CD4-positive, alpha-beta memory T cell (primary cell): ENCODE measurements at places on chromosomes 4 and X. TPM values are rescaled to one million over a fixed set of nuclear protein-coding genes. Genes with fewer than 3 reads are reported as not detected.

The SYTL5 gene
- not detected for total RNA-seq

The PIR gene
- not detected for total RNA-seq

The MAGEA8 gene
- total RNA-seq = not detected

The PPP4R3C gene
- total RNA-seq = not detected

The SLC34A2 gene
- total RNA-seq = not detected

GRCh38 chrX:129632443-129632842 lies 22.3 kb downstream of the APLN start:
- no peak overlapping the region for H3K4me3 ChIP-seq
- no peak overlapping the region for H3K27ac ChIP-seq
- H3K4me1 ChIP-seq = peaks cover 3% of the 10 kb centered on the region
- H3K27me3 ChIP-seq = no peaks in the 10 kb centered on the region
- no peaks in the 10 kb centered on the region for H3K36me3 ChIP-seq

DNA sequence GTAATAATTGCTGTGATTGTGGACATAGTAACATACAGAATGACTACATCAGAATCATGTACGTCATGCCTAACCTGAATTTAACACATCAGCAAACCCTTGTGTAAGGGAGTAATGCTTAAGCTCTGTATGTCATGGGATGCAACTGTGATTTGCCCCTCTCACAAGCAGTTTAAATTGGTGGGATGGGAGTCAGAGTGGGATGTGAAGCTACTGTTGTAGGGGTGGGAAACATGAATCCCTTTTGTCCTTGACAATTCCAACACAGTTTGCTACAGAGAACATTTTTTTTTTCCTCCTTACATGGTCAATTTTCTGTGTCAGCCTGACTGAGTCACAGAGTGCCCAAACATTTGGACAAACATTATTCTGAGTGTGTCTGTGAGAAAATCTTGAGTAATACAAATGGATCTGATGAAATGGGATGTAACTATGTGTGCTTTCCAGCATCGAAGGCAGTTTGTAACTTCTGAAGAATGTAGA lies 392.8 kb downstream of the GPM6A start:
- H3K36me3 ChIP-seq = no peaks in the 10 kb centered on the region
- H3K4me1 ChIP-seq = no peaks in the 10 kb centered on the region
- no peak for DNase-seq
- no peak overlapping the region for H3K27ac ChIP-seq

- no peaks in the 10 kb centered on the region for H3K27me3 ChIP-seq
- H3K36me3 ChIP-seq = no peaks in the 10 kb centered on the region
- H3K4me1 ChIP-seq = peaks cover 39% of the 10 kb centered on the region
- DNase-seq = peak; percentile 65
- peak overlapping the region; percentile 26 for H3K27ac ChIP-seq
Observed at GRCh38 chrX:154748712-154749339, 2.1 kb downstream of the GAB3 start.

DNA sequence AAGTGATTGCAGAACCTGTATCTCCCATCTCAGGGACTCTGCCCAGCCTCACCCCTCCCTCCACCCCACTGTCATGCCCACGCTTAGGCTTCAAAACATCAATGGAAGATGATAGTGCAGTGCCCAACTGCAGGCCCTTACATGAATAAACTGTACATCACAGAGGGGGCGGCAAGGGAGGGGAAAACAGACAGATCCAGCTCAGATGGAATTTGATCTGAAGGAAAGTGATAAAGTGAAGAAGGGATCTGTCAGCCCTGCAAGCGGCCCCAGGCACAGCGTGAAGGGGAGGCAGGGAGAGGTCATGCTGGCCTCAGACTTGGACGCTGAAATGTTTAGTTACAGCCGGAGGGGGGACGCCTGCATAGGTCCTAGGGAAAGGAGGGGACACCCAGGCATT lies 38.5 kb downstream of the GYG2 start:
- no peak overlapping the region for H3K27ac ChIP-seq
- no peaks in the 10 kb centered on the region for H3K4me1 ChIP-seq
- H3K4me3 ChIP-seq = no peak overlapping the region

DNA sequence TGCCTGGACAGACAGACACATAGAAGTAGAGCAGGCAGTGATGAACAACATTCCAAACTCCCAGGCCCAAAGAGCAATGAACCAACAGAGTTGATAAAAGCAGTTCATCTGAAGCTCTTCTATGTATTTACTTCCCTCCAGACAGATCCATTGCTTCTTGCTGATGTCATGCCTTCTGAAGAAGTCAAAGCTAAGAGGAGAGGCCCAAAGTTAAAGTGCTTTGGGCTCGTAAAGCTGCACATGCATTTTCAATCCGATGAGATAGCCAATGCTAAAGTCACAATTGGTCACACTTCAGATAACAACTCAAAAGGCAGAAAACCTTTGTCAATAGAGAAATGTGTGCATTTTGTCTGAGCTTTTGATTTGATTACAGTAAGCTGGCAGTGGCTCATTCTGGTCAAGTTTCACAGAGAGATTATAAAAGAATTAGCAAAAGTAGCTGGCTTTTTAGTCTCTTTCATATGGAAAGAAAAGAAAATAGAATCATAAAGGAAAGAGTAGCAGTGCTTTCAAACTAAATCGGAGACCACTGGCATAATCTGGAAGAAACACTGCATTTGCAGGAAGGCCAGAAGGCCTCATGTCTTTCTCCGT lies 82.0 kb downstream of the GPC4 start:
- H3K4me3 ChIP-seq = no peak overlapping the region
- no peaks in the 10 kb centered on the region for H3K36me3 ChIP-seq
- H3K4me1 ChIP-seq = no peaks in the 10 kb centered on the region
- H3K27ac ChIP-seq = no peak overlapping the region

DNA sequence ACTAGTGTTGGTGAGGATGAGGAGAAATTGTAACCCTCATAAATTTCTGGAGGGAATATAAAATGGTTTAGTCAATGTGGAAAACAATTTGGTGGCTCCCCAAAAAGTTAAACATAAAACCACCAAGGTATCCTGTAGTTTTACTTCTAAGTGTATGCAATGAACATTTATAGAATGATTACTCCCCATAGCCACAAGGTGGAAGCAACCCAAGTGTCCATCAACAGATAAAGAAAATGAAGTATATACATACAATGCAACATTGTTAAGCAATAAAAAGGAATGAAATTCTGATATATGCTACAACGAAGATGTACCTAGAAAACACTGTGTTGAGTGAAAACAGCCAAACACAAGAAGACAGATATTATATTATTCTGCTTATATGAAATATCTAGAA lies 569.1 kb upstream of the GRID2 start:
- H3K27me3 ChIP-seq = no peaks in the 10 kb centered on the region
- H3K36me3 ChIP-seq = no peaks in the 10 kb centered on the region
- no peak overlapping the region for H3K27ac ChIP-seq
- no peak overlapping the region for H3K4me3 ChIP-seq

- peaks cover 30% of the 10 kb centered on the region for H3K4me1 ChIP-seq
- peak overlapping the region; percentile 72 for H3K4me3 ChIP-seq
- H3K27ac ChIP-seq = peak overlapping the region; percentile 70
- H3K36me3 ChIP-seq = peaks cover 4% of the 10 kb centered on the region
- DNase-seq = no peak
Observed at GRCh38 chr4:15682242-15683142, 865 bp downstream of the FAM200B start.

DNA sequence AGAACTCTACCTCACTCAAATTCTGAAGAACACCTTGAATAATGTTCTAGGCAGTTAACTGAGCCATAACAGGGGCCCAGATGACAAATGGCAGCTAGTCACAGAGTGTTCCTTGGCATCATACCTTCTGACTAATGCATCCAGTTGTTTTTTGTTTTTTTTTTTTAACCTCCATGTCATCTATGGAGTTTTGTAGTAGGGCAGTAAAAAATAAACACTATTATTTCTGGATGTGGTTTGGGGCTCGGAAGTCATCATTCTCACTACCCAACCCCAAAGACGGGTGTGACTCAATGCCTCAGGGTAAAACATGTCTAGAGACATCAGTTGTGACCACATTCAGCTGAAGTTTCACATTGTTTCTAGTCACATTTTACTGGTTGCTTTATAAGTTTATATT lies 31.2 kb upstream of the MCF2 start:
- no peaks in the 10 kb centered on the region for H3K36me3 ChIP-seq
- peak; percentile 33 for DNase-seq
- peaks cover 8% of the 10 kb centered on the region for H3K4me1 ChIP-seq
- no peaks in the 10 kb centered on the region for H3K27me3 ChIP-seq
- H3K4me3 ChIP-seq = no peak overlapping the region
